ENCODE measurements at places on chromosomes 2 and 18.

- no peak for DNase-seq
Measured at GRCh38 chr2:215461836-215462532, 26.1 kb upstream of the FN1 start.

DNA sequence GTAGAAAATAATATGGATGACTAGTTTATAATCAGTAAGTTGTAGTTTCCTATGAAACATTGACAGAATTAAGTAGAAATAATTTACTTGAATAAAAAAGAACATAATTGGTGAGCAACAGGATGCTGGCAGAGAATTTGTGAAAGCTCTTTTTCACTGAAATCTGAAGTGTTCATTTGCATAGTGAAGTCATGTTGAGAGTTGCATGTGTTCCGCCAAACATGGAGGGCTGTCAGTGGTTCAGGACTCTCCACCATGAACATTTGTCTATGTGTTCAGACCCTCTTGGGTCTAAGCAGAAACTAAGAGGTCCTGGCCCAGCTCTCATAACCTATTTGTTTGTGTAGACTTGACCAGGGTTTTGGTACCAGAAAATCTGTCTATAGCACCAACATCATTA is 182.5 kb upstream of the LINC00305 start:
- no peak for DNase-seq

DNA sequence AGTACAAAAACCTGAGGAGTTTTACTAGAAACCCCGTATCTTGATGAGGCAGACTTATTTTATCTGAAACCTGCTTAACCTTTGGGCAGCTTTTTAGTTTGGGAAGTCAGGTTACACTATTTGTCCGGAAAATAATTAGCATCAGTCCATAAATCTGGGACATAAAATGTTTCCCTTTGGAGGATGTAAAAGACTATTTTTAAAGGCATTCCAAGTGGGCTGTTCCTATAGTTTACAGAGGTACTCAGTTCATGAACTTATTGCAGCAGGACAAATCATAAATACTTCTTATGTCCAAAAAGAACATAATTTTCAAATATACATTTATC is 6.3 kb downstream of the HTR2B start:
- DNase-seq, result no peak

DNA sequence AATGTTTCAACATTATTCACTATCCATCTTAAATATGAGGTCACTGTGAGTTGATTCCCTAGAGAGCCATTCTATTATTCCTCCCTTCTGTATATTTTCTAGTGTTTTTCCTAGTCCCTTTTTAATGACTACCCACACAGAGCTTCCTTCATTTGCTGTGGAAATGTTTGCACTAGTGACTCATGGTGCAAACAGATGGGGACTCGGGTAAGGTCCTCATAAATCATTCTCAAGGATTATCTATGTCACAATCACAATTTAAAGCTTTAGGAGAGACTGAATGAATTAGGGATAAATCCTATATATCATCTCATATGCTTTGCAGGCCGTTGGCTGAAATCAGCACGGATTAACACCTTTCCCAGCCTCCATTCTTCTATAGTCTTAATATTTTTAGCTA is 159.6 kb downstream of the DCC start:
- no peak for DNase-seq

- no peak for DNase-seq
Measured at GRCh38 chr2:96114546-96114902, 1.8 kb downstream of the ADRA2B start.

- DNase-seq, result no peak
Measured at GRCh38 chr2:201164166-201164565, 18.8 kb upstream of the CASP10 start.

DNA sequence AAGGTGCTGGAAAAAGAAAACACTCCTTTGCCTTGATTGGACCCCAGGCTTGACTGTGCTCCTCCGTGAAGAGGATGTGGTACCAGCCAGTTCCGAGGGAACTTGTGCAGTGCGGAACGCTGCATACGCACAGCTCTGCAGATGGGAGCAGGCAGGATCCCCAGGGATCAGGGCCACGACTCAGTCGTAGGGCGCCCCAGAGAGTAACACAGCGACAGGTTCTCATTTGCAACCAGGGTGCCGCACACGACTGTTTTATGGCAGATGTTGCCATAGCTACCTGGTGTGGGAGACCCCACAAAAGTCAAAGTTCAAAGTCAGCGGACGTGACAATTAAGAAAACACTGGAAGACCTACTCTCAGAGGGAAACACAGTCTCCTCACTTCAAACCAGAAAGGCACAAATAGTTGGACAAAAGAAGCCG is 779 bp downstream of the MALL start:
- no peak for DNase-seq

GRCh38 chr2:224492531-224492930 is 90.6 kb upstream of the FAM124B start:
- no peak for DNase-seq

DNA sequence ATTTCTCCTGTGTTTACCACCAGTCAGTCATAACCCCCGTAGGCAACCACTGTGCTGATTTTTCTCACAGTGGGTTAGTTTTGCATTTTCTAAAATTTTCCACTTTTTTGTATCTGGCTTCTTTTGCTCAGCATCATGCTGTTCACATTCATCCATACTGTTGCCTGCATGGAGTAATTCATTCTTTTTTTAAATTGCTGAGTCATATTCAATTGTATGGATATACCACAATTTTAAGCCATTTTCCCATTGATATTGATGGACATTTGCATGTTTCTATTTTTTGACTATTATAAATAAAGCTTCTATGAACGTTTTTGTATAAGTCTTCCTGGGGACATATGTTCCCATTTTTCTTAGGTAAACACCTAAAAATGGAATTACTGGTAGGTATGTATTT is 40.5 kb downstream of the ASB18 start:
- no peak for DNase-seq

DNA sequence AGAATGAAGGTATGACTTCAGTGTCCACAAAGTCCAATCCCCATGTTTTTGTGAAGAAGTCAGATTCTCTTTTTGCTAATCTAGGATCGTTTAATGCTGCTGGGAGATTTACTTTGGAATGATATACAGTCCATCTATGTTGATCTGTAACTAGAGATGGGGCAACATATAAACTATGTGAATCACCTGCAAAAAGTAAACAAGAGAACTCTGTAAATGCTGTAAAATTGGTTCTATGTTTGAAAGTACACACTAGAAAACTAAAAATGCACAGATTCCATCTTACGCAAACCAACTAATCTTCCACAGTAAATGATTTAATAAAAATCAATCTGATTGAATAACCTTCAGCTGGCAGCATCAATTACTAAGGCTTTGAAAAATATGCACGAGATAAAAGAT is 37.5 kb downstream of the VPS54 start:
- DNase-seq, result no peak
